Stimulated activated CD8-positive, alpha-beta memory T cell treated with anti-CD3 and anti-CD28 coated beads, Interleukin-7, amount 100 ng/mL, for 48 hours (primary cell): ENCODE measurements at places on chromosomes 1 and 21.

DNA sequence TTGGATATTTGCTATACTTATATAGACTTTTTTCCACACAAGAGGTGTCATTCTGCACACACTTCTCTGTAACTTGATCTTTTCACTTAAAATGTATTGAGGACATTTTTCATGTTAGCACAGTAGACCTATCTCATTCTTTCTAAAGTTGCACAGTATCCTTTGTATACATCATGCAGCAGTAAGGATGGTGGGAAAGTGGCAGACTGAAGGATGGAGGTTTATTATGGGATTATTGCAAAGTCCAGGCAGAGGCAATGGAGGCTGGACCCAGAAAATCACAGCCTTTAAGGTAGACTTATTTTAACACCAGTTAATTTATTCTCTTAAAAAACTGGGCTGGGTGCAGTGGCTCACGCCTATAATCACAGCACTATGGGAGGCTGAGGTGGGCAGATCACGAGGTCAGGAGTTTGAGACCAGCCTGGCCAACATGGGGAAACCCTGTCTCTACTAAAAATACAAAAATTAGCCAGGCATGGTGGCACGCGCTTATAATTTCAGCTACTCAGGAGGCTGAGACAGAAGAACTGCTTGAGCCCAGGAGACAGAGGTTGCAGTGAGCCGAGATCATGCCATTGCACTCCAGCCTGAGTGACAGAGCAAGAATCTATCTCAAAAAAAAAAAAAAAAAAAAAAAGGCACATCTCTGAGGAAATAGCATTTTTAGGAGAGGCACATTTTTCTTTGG lies 25.8 kb downstream of the SLAMF1 start:
- no peak for DNase-seq

- DNase-seq = no peak
Measured at GRCh38 chr1:28776341-28776740, 35.6 kb upstream of the OPRD1 start.

GRCh38 chr1:180498594-180498993 lies 3.8 kb downstream of the ACBD6 start:
- DNase-seq = no peak

DNA sequence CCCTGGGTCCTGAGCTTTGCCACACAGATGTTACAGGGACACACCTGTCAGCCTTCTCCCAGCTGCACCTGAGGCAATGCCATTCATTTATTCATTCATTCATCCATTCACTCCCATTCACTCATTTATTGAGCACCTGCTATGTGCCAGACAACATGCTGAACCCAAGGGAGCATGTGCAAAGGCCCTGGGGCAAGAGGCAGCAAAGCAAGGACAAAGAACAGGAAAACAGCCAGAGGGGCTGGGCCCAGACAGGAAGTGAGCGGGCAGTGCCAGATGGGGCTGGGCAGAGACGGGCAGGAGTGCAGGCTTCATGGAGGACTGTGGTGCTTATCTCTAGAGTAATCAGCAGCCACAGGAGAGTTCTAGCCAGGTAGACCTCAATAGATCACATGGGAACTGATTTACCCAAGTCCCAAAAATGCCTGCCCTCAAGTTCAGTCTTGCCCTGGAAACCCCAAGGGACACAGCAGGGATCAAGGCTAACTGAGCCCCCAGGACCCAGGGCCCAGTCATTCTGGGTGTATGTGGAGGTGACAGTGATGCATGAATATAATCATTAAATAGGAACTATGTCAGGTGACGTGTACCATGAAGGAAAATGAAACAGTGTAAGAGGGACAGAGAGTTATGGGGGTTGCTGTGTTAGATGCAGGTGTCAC lies 530.3 kb downstream of the MATN1 start:
- DNase-seq = no peak

DNA sequence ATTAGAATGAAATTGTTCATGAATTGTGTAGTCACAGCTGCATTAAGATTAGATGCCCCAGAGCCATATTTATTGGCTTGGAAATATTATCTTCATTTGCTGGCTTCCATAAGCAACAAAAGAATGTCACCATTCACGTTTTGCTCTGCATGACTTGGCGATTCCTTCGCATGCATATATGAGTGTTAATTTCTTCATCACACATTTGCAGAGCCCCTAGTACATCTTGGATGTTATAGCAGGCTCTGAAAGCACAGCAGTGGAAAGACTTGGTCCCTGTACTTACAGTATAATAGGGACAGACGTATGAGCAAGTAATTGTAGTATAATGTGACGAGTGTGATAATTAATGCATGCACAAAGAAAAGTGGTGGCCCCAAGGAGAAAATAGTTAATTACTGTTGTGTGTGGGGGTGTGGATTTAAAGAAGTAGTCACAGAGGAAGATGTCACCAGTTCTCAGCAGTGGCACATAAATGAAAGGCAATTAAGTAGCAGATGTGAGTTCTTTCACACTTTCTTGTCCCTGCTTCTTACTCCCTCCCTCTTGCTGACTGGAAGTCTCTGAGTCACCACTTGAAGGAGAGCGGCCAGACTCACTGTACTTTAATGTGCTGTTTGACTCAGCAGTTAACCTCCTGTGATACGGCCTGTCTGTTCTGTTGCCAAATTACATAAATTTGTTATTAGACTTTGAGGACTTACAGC lies 21.0 kb downstream of the S100A10 start:
- no peak for DNase-seq

- DNase-seq = no peak
Measured at GRCh38 chr1:187537936-187538335, 709.2 kb downstream of the PLA2G4A start.

- DNase-seq = no peak
Measured at GRCh38 chr1:184534690-184535089, 147.9 kb downstream of the C1orf21 start.

DNA sequence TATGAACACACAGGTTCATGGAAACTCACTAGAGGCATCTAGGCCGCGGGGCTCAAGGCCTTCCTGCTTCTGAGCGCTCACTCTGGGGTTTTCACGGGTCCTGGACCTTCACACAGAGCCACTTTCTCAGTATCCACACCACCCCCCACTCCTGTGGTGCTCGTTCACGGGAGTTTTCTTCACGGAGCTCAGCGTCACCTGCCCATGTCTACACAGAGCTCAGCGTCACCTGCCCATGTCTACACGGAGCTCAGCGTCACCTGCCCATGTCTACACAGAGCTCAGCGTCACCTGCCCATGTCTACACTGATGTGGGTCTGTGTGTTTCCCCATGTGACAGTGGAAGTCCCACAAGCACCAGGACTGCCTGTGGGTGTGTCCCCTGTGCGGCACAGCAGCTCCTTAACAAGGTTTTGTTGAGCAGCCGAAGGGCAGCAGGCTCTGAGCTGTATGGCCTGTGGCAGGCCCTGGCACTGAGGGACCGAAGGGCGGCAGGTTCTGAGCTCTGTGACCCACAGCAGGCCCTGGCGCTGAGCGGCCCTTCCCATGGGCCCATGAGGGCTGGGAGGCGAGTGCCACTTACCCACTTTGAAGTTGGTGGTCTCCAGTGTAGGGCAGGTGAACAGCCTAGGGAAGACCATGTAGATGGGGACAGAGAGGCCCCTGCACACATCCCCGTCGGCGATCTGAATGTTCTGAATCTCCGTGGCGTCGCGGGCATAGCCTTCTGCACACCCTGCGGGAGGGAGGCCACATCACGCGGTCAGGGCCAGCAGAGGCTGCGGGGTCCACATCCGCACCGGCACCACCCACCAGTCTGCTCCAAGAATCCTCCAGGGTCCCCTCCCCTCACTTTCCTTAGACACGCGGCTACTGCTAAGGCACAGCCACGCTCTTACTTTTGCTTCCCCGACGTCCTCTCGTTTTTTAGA lies 39.8 kb downstream of the VPS26C start:
- no peak for DNase-seq

DNA sequence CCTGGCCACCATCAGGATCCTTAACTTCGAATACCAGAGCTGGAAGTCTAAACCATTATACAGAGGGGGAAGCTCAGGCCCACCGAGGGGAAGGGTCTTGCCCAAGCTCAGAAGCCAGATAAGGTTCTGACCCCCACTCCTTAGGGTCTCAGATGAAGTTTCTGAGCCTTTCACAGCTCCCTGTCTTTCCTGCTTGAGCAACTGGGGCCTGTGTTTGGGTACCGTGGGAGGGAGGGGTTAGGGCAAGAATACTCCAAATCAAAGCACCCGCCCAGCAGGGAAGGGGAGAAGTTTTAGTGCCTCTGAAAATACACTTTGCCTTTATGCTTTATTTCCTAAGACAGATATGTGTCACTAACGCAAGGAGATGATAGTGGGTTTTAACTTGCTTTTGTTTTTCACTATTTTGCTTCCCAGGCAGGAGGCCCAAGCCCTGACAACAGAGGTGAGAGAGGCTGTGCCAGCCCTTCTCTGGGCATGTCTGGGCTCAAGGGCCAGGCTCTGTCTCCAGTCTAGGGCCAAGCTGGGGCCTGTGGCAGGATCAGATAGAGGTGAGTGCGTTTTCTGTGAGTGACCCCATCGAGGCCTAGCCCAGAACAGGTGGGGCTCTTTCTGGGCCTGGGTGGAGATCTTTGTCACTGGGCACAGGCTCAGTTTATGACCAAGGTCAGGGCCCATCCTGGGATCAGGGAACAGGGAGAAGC lies 20.5 kb upstream of the TENT5B start:
- DNase-seq = no peak

GRCh38 chr1:238450976-238451375 lies 560.3 kb upstream of the ZP4 start:
- DNase-seq = no peak

- no peak for DNase-seq
Measured at GRCh38 chr1:30727824-30728223, 4.4 kb upstream of the MATN1 start.

GRCh38 chr1:47409311-47410067 lies 6.6 kb upstream of the FOXE3 start:
- DNase-seq = no peak

DNA sequence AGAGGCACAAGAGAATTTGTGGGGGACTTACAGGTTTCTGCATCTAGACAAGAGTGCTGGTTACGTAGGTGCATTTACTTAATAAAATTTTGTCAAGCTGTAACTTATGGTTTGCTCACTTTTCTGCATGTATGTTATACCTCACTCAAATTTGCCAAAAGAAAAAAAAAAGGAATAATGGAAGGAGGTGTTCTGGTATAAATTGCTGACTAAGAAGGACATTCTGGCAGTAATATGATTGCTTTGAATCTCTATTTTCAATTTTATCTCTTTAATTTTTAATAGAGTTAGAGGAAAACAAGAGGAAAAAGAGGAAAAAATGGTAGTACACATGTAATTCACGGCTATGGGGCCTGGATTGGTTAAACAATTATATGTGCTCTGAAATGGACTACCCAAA lies 119.5 kb downstream of the DUSP10 start:
- DNase-seq = no peak

- DNase-seq = no peak
Measured at GRCh38 chr1:83746234-83746633, 252.7 kb downstream of the TTLL7 start.

- no peak for DNase-seq
Measured at GRCh38 chr1:68185743-68186142, 46.6 kb downstream of the WLS start.

GRCh38 chr1:234927971-234928640 lies 200.5 kb downstream of the TOMM20 start:
- no peak for DNase-seq

GRCh38 chr1:2878591-2878990 lies 77.1 kb upstream of the TTC34 start:
- no peak for DNase-seq

DNA sequence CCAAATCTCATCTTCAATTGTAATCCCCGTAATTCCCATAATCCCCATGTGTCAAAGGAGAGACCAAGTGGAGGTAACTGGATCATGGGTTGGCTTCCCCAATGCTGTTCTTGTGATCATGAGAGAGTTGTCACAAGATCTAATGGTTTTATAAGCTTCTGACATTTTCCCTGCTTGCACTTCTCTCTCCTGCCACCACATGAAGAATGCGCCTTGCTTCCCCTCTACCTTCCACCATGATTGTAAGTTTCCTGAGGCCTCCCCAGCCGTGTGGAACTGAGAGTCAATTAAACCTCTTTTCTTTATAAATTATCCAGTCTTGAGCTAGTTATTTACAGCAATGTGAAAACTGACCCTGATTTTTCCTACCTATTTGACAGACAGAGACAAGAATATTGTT lies 162.5 kb upstream of the SYT6 start:
- DNase-seq = no peak

DNA sequence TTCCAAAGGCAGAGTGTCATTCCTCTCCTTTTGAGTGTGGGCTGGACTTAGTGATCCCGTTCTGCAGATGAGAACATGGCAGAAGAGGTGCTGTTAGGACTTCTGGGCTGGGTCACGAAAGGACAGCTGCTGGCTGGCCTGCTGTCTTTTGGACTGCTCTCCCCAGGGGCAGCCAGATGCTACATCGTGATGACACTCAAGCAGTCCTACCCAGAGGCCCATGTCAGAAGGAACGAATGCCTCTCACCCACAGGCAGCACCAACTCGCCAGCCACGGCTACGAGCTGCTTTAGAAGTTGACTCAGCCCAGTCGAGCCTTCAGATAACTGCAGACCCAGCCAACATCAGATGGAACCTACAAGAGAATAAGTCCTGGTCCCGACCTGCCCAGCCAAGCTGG lies 156.5 kb downstream of the KCNJ6 start:
- no peak for DNase-seq

- no peak for DNase-seq
Measured at GRCh38 chr21:40505681-40506080, 341.3 kb downstream of the DSCAM start.

GRCh38 chr1:18527921-18528320 lies 47.2 kb downstream of the KLHDC7A start:
- no peak for DNase-seq

- DNase-seq = no peak
Measured at GRCh38 chr1:234835239-234835638, 225.3 kb upstream of the IRF2BP2 start.

GRCh38 chr21:44370027-44370735 lies 16.8 kb downstream of the TRPM2 start:
- DNase-seq = no peak

DNA sequence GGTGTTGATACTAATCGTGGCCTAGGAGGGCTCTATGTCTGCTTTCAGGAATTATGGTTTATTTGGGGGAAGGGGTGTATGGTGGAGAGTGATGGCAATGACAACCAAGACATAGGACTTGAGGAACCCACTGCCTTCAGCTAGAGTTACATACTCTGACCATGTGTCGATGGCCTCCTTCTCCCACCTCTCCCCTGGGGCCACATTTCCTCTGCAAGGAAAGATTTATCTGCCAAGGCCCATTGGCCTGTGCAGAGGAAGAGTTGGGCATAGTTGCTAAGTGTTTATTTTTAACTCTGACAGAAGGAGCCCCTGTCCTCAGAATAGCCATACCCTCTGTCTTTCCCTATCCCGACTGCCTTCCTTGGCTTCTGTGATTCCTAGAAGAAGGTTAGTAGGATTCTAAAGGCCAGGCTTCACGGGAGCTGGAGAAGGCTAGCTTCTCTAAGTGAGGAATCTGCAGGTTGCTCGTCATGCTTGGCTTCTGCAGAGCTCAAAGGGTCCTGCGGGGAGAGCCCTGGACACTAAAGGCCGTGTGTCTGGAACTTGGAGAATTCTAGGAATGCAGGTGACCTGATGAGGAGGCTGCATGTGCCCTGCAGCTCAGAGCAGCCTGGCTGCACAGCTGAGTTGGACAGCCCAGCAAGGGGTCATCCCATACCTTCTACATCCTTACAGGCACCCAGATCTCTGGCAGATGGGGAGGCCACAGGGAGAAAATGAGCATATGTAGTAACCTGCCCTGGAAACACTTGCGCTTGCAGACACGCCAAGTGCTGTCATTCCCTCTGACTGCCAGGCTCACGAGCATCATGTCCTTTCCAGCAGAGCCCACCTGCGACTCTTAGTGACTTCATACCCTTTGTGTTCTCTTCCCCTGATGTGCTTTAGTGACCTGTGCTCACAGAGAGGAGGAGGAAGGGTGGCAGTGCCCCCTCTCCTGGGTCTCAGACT lies 9.7 kb downstream of the MAPKAPK2 start:
- no peak for DNase-seq
